ENCODE measurements at places on chromosomes 1 and 21.

DNA sequence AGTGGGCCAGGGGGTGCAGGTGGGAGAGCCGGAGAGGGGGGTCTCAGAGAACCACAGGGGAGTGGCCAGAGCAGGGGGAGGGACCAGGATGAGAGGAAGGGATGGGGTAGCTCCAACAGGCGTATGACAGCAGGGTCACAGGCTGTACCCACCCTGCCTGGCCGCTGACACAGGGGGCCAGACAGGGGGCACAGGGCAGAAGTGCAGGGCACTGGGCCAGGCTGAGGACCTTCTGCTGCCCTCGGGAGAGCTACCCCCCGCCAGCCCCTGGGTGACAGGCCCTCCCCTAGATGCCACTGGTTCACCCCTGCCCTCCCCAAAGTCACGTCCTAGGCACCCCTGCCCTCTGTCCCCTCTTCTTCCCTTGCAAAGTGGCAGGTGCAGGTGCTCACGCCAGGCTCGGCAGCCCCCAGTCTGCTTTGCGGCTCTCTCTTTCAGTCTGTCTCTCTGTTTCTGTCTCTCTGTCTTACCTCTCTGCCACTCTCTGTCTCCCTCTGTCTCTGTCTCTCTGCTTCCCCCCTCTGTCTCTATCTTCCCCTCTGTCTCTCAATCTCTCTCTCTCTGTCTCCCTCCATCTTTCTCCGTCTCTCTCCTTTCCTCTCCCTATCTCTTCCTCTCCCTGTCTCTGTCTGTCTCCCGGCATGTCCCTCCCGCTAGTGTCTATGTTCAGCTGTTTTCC, 48.5 kb downstream of the WNT9A start:
- no peak for DNase-seq

- no peak for DNase-seq
These were observed 55.5 kb upstream of the RBM15 start for GRCh38 chr1:110283677-110284076.

DNA sequence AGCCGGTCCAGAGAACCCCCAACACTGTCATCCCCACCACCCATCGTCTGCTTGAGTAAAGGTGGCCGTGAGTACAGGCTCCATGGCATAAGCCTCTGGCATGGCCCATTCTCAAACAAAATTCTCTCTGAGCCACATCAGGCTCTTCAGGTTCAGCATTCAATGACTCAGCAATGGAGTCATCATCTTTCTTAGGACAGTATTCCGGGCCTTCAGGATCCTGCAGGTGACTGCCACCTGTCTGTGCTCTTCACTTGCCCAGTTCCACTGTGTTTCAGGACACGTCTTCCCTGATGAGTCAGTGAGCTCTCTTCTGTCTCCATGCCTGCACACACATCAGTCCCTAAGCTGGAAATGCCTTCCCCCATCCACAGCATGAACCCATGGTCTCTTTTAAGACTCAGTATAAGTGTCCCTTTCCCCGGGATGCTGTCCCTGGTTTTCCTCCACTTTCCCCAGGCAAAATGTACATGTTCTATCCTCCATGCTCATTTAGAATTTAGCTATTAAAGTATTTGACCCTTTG, 81.1 kb upstream of the FGGY start:
- no peak for DNase-seq

DNA sequence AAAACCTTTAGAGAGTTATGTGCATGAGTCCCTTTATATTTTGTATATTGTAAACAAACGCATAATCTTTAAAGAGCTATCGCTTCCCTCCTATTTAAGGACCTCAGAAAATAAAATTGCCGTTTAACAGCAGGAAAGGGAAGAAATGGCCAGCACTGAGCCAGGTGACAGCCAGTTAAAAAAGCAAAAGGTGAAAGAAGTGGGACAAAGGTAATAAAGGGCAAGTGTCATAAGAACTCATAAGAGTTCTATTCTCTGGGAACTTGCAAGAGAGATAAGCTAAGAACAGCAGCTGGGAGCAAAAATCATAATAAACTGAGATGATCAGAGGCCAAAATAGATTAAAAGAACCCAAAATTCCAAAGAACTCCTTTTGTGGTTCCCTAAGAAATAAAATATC, 520.9 kb upstream of the PKN2 start:
- no peak for DNase-seq

DNA sequence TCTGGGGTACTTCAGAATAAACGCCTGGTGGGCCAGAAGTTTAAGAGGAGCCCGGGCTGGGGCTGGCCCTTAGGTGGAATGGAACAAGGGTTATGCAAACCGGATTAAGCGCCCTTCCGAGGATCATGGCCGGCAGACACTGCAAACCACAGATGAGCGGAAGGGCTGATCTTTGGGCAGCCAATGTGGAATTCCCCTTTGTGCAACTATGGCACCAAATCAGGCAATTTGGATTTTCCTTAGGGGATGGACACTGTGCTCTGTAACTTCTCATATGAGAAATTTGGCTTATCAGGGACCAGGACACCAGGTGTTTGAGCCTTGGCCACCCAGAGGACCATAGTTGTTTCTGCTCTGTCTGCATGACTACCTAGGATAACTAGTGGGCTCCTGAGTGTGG, 5.7 kb upstream of the IL10 start:
- DNase-seq, result no peak

- no peak for DNase-seq
These were observed 38.3 kb downstream of the CAMSAP2 start for GRCh38 chr1:200776949-200777348.

- DNase-seq, result no peak
These were observed 4.8 kb downstream of the ARPC5 start for GRCh38 chr1:183630748-183631147.

DNA sequence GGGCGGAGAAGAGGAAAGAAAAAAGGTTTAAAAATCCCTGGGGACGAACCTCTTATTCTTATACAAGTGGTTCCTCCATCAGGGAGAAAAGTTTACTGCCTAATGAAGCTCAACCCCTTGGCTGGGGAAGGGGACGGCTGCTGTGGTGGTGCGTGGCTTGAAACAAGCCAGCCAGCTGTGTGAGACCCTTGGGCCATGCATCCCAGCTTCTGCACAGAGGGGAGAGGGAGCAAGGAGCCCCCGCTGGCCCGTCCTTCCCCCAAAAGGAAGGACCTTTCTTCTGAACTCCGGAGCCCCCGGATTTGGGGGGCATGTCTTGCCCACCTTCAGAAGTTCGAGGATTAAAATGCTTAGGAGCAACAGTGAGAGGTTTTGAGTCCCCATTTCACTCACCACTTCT, 67.3 kb downstream of the STUM start:
- no peak for DNase-seq

GRCh38 chr1:17258116-17258757, 9.3 kb downstream of the PADI3 start:
- no peak for DNase-seq

DNA sequence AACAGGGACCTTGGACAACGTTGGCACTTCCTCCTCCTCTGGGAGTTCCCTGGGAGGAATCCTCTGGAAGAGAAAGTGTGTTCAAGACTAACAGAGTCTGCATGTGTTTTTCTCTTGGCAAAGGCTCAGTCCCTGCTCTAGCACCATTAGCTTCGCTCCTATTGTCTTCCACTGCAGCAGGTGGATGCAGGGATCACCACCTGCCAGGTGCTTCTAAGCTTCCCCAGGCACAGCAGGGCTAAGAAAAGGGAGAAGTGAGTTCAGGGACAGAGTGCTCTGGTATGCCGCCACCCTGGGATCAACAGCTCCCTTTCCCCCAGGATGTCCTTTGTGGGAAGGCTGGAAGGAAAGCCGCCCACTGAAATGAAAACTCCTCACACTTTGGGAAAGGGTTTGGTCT, 43.9 kb upstream of the IL20 start:
- no peak for DNase-seq

- DNase-seq, result no peak
These were observed 5.5 kb upstream of the PIK3R3 start for GRCh38 chr1:46137916-46138315.

GRCh38 chr1:69491416-69491815, 76.3 kb upstream of the LRRC7 start:
- DNase-seq, result no peak

DNA sequence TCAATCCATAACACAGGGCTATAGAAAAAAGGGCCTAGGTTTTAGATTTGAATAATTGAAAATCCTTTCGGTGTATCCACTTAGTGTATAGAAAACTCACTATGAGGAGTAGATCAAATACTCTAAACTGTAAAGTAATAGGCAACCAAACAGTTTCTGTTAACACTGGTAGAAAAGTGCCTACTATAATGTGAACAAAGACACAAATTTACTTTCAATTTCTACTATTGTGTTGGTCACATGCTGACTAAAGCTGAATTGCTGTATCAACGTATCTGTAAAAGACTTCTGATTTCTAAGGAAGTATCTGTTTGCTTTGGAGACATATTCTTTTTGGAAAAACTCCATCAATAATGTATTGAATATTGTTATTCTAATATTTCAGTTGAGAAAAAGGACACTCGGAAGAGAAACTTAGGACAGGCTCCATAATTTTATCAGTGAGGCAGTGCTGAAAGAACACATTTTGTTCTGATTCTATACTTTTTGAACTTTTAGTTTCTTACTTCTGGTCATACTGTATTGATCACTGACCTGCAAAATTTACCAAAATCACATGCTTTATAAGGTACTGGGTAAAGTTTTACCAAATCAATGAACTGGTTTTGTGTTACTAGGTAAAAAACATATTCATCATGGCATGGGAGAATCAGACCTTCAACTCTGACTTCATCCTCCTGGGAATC, at the start of gene OR2M5:
TSS of gene OR2M5 (plus strand) at position 636 of the 686 bp plus-strand sequence. CDS start at position 636, 0 bp downstream.
- DNase-seq, result no peak

DNA sequence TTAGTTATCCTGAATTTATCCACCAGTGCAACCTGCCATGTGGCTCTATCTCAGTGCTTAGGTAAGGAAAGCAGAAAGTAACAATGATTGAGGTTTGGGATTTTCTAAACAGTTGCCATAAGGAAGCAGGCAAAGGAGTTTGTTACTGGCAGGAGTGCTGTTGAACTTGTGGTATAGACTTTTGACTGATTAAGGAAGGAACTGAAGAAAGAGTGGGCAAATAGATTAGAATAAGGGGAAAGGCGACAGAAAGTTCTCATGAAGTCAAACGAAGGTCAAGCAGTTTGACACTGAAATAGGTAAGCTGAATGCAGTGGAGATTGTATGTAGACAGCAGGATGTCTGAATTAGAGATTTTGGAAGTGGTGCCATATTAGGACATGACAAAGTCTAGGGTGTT, 24.2 kb upstream of the CR2 start:
- DNase-seq, result no peak

GRCh38 chr1:53754484-53755312, 15.7 kb upstream of the GLIS1 start:
- no peak for DNase-seq

GRCh38 chr21:38228115-38228514, 28.7 kb upstream of the KCNJ15 start:
- peak; percentile 32 for DNase-seq

GRCh38 chr1:93605812-93606512, 75.7 kb downstream of the BCAR3 start:
- no peak for DNase-seq

DNA sequence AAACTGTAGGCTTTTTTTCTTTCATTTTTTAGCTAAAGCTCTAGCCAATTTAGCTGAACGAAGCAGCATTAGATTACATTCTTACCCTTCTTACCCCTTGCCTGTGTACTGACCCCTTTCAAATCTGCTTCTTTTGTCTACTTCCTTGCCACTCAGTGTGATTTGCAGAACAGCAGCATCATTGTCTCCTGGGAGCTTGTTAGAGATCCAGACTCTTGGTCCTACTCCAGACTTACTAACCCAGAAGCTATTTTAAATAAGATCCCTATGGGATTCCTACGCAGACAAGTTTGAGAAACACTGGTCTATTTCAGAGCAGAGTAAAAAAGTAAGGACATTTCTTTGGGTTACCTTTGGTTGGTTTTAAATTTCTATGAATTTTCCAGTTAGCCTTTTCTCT, 13.8 kb downstream of the LRRC39 start:
- DNase-seq, result no peak

- DNase-seq, result no peak
These were observed 163.2 kb upstream of the CAMK1G start for GRCh38 chr1:209420276-209420675.

DNA sequence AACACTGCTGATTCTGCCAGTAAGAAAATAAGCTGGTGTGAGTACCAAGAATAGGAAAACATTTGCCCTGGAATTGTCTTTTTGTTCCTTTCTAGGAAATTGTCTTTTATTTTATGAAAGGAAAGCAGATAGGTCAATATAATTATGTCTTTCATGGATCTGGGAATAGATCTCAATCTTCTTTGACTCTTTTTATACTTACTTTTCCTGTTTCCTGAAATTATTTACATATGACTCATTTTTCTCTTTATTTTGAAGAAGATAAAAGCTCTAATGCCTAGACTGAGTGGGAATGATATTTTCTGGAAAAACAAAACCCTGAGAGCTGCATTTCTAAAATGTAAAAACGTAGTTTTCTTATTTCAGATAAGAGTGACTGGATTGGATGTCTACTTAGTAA, 100.1 kb downstream of the MAN1A2 start:
- no peak for DNase-seq

DNA sequence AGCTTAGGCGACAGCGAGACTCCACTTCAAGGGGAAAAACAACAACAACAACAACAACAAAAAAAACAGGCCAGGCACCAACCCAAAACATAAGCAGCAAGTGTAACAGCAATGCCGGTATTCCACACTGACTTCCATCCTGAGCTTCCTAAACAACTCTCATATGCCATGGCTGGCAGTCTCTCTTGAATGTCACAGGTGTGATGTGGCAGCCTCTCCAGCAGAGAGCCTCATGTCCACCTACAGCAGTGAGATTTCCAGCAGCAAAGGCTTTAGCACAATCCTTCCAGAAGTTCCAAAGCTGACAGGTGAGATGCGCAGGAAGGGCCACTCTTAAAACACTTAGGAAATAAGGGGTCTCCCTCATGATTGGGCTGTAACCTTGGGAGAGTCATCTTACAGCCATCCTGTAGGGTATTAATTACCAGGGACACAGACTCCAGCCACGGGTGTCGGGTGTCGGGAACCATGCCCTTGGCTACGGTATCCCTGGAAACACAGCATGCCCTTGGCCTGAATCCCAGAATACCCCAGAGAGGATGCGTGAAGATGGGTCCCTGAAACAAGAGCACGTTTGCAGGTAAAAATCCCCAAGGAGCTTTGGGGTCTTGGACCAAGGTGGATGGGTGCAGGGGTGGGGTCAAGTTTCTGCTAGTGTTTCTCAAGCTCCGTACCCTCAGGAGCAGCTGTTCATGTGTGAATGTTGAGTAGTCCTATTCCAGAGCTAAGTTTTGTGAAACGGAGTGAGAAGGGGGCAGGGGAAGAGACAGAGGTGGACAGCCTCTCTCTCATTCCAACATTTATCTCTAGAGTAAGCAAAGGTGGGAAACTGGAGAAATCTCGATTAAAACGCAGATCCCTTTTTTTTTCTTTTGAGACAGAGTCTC, 31.4 kb downstream of the CLSTN1 start:
- DNase-seq, result no peak

Measured in NCI-H1048 (cell line).